ENCODE measurements at places on chromosomes 12 and 14.
A peak's percentile ranks its signal among the peaks of the same experiment; 100 is the strongest.

- DNase-seq, result no peak
Measured at GRCh38 chr12:4768341-4768740, 48.1 kb downstream of the GALNT8 start.

GRCh38 chr14:85573406-85573805 lies 43.5 kb downstream of the FLRT2 start:
- no peak for DNase-seq

- no peak for DNase-seq
Measured at GRCh38 chr12:6699259-6699988, 1.2 kb downstream of the PIANP start.

DNA sequence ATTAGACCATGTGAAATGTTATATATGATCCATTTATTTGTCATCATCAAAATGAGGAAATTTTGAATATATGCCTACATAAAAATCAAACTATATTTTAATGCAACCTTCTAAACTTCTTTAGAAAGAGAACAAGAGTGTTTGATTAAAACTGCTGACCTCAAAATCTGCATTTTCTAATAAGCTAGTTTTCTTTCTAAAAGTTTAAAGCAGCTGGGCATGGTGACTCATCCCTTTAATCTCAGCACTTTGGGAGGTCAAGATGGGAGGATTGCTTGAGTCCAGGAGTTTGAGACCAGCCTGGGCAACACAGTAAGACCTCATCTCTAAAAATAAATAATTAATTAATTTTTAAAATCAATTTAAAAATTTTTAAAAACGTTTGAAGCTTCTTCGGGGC lies 36.2 kb downstream of the GNPTAB start:
- no peak for DNase-seq

- no peak for DNase-seq
Measured at GRCh38 chr12:120841525-120841924, 62.6 kb downstream of the SPPL3 start.

DNA sequence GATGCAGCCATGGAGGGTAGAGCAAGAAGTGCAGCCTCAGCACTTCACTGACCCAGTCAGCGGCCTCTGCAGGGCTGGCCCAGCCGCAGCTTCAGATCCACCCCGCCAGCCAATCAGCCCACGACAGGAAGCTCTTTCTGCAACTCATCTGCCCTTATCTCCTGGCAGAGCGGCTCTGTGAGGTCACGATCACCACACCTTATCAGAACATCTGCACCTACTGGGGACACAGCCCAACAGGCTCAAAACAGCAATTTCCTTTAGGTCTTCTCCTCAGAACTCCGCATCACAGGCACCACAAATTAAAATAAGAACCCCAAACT lies 287.3 kb downstream of the BCL11B start:
- DNase-seq, result peak; percentile 92

- no peak for DNase-seq
Measured at GRCh38 chr12:132319359-132319950, 9.9 kb downstream of the GALNT9 start.

- DNase-seq, result no peak
Measured at GRCh38 chr14:105255021-105255507, 6.7 kb downstream of the BTBD6 start.

DNA sequence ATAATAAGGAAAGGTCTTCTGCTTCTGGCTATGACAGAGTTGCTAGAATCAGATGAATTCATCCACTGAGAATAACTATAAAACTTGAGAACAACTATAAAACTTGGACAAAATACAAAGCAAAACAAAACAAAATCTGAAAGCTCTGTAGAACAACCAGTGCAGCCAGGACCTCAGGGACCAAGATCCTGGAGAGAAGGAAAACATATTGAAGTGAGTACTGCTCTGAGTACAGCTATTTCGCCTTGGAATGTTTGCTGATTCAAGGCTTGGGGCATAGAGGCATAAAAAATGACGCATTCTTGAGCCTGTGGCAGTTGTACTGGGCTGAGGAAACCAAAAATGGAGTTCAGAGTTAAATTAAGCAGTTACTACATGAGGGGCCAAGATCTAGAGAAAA lies 21.7 kb downstream of the FOXA1 start:
- no peak for DNase-seq

DNA sequence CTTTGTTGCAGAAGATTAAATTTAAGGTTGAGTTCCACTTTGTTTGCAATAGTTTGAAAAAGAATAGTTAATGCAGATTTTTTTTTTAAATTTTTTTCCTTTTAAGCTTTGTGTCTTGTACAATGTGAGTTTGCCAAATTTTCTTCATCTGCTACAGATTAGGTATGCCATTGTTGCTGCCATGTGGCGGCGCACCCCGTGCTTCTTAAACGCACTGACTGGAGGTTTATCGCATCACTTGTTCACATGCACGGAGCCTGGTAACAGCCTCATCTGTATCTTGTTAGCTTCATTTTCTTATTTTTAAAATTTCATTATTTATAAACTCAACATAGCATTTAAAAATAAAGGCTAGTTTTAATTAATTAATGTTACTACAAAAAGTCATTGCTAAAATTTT lies 43.5 kb downstream of the ETNK1 start:
- DNase-seq, result no peak

GRCh38 chr12:95303476-95303875 lies 85.9 kb downstream of the VEZT start:
- DNase-seq, result no peak

DNA sequence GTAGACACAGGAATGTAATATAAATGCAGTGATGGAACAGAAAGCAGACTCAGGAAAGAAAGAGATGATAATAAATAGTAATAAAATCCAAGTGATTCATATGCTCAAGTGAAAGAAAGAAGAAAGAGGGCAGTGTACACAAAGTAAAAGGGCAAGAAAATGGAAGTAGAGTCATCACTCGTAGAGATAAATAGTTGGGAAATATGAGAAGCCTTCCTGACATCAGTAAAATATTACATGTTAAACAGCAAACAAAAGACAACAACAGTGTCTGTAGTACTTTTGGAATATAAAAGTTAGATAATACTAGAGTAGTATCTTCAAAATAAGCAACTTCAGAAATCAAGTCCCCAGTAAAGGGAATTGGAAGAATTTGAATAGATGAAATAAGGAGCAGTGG lies 412.3 kb downstream of the RAD51B start:
- no peak for DNase-seq

DNA sequence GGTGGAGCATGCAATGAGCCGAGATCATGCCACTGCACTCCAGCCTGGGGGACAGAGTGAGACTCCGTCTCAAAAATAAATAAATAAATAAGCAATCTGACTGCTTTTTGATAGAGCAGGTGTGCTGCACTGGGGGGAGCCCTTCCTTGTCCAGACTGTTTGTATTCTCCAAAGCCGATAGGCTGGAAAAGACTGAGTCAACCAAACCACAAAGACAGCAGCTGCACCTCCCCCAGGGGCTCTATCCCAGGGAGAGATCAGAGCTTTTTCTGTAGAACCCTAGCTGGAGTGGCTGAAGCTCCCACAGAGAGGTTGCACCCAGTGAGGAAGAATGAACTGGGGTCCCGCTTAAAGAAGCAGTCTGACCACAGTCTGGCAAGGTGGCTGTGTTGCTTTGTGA lies 45.8 kb upstream of the LALBA start:
- no peak for DNase-seq

DNA sequence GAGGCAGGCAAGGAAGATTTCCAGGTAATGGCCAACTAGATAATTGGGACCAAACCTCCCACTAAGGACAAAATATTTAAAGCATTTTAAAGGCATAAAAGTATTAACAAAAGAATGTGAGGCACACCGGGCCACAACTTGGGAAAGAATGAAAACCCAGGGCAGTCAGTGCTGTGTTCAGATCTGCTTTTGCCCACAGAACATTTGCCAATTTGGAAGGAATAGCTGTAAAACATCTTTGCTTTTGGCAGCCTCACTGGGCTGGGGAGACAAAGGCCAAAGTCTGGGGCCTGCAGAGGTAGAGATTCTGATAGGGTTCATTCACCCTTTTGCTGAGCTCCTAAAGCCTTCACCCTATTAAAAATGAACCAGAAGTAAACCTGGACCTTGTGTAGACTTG lies 82.3 kb downstream of the SYNE3 start:
- no peak for DNase-seq

DNA sequence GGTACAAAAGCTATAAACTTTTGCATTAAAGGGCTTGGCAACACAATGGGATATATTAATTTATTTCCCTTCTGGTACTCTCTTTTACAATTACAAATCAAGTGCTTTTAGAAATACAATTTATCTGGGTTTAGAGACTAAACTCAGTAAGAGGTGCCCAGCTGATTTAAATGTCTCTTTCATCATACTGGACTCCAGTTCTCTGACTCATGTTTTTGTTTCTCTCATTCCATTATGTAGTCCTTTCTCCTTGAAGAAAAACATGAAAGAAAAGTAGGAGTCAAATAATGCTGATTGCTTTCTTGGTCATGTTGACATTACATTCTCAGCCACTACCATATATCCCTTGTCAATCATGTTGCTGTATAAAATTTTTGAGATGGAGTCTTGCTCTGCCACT lies 36.3 kb upstream of the CFL2 start:
- no peak for DNase-seq

- no peak for DNase-seq
Measured at GRCh38 chr12:92506460-92506859, 196.3 kb upstream of the PLEKHG7 start.

DNA sequence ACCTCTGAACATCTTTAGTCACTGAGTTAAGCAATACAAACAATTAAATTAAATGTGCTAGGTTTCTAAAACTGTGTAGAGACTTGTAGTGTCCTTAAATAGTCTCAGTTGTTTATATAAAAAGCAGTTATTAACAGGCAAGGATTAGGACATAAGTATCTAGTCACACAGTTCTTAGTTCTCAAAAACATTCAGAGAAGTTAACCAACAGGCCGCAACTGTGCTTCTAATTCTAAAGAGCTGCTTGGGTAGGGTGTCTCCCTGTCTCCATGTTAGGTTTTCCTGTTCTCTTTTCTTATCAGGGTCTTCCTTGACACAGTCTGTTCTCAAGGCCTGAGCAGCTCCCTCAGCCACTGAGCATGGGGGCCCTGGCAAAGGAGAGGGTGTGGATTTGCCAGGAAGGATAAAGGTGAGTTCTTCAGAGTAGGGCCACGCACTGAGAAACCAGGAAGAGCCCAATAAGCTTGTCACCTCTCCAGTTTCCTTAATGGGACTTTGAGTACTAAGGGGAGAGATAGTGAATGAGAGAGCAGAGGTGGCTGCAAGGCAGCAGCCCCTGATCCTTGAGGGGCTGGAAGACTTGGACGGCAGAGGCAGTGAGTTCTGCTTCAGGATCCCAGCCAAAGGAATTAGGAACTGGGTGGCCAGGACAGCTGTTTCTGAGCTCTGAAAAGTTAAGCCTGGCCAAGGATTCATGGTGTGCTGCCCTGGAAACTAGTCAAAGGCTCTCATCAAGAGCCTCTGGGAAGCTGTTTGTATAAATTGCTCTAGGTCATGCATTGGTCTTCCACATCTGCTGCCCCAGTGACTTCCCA lies 177.3 kb downstream of the MYRFL start:
- DNase-seq, result no peak

- DNase-seq, result no peak
Measured at GRCh38 chr12:72271451-72272090, 599 bp upstream of the TRHDE start.

- no peak for DNase-seq
Measured at GRCh38 chr14:72607386-72608130, 286.3 kb downstream of the DPF3 start.

GRCh38 chr14:103130965-103131364 lies 7.7 kb downstream of the TNFAIP2 start:
- no peak for DNase-seq

DNA sequence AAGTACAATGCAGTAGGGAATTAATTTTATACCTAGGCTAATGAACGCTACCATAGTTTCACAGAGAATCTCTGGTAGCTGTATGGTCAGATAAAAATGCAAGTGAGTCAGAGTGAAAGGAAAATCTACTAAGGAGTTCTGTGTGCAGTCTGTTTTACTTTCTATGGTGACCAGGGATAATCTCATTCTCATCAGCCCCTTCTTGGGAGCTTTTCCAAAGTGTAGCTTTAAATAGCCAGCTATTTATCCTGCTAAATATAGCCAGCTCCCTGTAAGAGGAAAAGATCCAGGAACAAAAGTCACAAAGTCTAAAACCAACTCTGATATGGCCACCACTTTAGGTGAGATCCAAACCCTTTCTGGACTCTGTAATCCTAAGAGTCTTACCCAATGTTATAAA lies 75.5 kb downstream of the TMEM116 start:
- DNase-seq, result no peak

- no peak for DNase-seq
Measured at GRCh38 chr12:3988519-3989217, 115.5 kb upstream of the PARP11 start.

DNA sequence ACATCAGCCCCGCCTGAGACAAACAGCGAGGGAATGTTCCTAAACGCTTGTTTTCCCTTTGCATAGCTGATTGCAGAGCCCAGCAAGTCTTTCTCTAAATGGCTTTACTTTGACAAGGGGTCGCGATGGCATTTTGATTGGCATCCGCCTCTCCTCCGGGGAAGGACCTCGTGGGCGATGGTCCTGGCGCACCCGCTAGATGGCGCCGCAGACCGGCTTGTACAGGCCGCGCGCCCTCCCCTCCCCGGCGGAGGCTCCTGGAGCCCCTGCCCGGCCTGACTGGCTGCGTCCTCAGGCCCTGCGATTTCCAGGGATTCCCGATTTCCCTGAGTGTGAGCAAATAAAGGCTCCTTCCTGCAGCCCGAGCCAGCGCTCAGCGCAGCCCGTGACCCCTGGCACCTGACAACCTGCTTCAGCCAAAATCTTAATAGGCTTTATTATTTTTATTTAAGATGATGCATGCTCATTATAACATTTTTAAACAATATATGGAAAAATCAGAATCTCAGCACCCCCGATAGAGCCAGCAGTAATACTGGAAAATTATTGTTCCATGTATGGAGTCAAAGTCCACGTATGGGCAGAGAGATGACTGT lies 468.3 kb downstream of the AACS start:
- no peak for DNase-seq

DNA sequence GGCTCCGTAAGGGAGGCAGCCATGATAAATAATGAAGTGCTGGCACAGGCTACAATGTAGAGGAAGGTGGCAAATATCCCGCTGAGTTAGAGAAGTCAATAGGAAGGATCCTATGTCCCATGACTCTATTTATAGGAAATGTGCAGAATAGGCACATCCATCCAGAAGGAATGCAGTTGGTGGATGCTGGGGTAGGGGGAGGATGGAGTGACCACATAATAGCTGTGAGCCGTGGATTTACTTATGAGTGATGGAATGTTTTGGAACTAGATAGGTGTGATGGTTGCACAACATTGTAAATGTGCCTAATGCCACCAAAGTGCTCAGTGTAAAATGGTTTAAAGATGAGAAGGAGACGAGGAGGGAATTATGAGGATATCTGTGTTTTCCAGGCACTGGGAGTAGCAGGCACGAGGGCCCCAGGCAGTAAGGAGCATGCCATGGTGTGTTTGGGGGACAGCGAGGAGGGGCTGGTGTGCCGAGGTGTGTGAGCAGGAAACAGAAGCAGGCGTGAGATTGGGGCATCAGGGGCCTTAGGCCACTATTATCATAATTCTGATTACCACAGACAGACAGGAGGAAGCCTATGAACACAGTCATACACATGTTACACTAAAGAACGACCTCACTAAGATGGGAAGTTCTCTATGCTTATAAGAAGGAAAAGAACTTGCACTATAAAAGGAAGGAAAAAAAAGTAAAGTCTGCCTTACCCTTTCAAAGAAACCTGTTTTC lies 837.3 kb upstream of the TMEM132C start:
- DNase-seq, result no peak

GRCh38 chr14:96231526-96232130 lies 24.4 kb upstream of the BDKRB1 start:
- no peak for DNase-seq

All from CD4-positive, alpha-beta T cell (primary cell).